ENCODE measurements at places on chromosomes 1 and 21.

DNA sequence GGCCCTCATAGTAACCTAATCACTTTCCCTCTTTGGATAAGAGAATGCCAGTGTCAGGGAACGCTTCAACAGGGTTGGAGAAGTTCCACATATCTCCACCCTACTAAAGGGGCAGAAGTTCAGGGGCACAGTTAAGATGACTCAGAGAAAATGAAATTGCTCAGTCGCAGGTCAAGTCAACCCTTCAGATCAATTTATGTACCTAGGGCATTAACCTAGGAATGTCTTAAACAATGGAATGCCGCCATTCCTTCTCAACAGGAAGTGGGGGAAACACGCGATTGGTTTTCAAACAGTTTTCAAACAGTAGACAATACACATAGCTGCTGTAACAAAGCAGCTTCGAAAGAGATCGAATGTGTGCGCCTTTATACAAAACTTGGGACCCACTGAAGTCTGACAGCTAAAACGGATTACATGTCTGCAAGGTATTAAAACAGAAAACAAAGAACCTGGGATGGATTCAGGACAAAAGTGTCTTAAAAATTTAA is 897 bp downstream of the SLC25A24 start:
- DNase-seq, result no peak

DNA sequence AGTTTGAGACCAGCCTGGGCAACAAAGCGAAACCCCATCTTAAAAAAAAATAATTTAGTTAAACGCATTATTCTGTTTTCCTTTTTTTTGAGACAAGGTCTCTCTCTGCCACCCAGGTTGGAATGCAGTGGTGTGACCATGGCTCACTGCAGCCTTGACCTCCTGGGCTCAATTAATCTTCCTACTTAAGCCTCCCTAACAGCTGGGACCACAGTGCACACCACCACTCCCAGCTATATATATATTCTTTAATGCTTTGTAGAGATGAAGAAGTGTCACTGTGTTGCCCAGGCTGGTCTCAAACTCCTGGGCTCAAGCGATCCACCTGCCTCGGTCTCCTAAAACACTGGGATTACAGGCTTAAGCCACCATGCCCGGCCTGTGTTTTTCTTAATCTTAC is 7.7 kb upstream of the KLF17 start:
- no peak for DNase-seq

GRCh38 chr1:29688471-29689365 is 452.4 kb downstream of the PTPRU start:
- no peak for DNase-seq

GRCh38 chr1:107622535-107622934 is 342.4 kb downstream of the VAV3 start:
- no peak for DNase-seq

DNA sequence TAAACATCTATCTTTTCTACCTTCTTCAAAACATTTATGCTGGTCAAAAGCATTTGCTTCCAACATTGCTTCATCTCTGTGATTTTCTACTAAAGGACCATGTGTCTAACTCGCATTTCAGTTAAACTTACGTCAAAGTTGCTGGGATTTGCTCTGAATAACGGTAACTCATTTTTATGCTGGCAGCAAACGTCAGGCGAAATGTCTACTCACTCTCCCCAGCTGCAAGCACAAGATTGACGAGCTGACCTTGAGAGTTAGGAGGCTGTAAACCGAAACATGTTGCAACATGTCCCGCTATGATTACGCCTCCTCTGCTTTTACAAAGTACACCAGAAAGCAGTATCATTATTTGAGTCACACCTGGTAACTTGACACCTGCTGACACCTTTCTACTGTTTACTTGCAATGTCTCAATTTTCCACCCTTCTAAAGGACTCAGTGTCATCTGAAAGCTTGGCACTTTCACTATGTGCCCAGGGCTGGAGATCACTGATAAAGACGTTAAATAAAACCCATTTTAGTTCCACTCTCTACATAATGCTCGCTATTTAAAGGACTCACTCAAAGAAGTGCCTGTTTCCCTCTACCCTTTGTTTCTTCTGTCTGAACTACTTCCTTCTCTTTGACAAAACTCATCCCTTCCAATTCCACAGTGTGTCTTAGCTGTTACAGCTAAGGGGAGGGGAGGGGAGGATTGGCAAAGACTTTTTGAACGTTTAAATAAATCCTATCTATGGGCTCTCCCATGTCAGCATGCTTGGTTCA is 111.9 kb downstream of the PTPN14 start:
- peak; percentile 78 for DNase-seq

- DNase-seq, result no peak
Observed at GRCh38 chr1:17618558-17619247, 79.2 kb downstream of the ARHGEF10L start.

DNA sequence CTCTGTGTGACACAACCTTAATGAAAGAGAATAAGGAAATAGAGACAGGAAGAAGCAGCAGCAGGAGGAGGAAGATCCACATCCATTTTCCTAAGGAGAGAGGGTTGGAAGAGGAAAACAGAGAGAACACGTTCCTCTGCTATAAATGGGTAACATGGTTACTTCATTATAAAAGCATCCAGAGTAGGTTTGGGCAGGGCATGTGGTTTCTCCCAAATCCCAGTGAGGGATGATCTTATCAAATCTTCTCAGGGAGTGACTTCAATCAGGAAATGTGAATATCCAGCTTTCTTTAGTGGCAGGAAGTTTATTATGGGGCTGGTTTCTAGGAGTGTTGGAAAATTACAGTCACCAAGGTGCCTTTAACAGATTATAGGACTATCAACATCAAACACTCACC is 11.1 kb downstream of the CYP2J2 start:
- DNase-seq, result no peak

GRCh38 chr1:153550827-153551500 is 1.9 kb upstream of the S100A3 start:
- DNase-seq, result no peak

- peak; percentile 98 for DNase-seq
Observed at GRCh38 chr1:175023043-175023921, at the start of gene MRPS14. Gene MRPS14, minus strand, starts transcription at chr1:175023425. Its CDS starts 17 bp downstream, at chr1:175023408.

GRCh38 chr1:200674838-200675587 is 5.3 kb upstream of the DDX59 start:
- DNase-seq, result no peak

GRCh38 chr21:26115305-26115704 is 55.3 kb downstream of the APP start:
- DNase-seq, result no peak

- DNase-seq, result no peak
Observed at GRCh38 chr1:205236951-205237475, 9.3 kb downstream of the TMCC2 start.

DNA sequence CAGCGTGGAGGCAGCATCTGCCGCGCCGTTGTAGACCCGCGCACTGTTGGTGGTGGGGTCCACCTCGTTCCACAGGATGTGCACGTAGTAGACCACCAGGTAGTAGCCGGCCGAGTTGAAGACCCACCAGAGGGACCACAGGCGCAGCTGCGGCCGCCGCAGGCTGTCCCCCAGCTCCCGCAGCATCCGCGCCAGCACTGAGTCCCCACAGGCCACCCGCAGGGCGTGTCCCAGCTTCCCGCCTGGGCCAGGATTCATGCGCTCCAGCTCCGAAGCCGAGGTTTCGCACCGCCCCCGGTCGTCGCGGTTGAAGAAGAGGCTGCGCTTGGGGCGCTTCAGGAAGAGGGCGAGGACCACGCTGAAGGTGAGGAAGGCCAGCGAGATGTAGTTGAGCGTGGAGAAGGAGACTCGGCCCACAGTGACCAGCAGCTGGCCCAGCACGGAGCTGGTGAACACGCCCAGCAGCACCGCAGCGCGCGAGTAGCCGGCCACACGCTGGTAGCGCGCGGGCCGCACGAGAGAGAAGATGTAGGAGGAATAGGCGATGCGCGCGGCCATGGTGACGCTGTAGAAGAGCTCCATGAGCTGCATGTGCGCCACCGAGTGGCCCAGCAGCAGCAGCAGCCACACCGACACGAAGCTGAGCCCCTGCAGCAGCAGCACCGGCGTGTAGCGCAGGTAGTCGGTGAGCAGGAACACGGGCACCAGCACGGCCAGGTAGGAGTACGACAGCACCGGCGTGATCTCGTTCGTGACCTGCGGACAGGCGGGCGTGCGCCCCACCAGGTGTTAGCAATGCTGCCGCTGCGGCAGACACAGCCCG is 10.6 kb downstream of the SLC19A1 start:
- DNase-seq, result peak; percentile 18

DNA sequence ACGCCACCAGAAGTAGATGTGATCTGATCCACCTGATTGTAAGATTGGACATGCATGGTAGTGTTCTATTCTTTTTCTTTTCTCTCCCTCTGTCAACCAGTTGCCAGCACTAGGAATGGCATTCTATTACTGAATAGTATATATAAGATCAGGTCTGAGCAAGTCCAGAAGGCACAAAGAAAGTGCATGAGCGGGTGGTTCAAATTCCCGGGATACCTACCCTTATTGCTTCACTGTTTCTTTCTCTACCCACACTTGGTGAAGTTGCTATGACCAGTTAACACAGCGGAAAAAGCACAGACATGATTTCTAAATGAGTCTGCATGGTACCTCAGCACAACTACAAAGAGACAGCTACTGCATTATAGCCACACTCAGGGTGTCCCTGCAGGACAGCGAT is 64.0 kb downstream of the SLC9A1 start:
- no peak for DNase-seq

DNA sequence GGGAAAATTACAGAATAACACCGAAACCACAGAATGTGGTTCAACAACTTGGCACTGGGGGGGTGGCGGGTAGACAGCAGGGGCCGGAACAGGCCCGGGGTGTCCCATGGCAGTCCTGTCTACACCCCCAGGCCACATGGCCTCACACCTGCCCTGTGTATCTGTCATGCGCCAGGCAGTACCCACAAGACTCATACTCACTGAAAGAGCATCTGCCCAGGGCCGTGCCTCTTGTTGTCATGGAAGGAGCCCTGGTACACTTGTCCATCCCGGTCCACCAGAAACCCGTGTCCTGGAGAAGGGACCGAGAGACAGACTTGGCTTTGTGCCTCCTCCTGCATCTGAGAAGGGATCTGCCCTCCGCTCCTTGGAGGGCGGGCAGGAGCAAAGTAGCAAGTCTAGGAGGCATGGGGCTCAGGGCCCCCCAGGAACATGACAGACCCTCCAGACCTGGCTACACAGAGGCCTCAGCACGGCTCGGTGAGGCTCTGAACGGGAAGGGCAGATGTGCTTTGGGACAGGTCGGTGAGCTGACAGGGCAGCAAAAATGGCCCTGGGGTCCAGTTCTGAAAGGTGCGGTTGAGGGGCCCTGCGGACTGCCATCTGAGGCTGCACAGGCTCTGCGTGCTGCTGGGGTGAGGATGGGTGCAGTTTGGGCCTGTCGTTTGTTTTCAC is 5.6 kb downstream of the MORN1 start:
- DNase-seq, result peak; percentile 19

- no peak for DNase-seq
Observed at GRCh38 chr1:94142583-94142982, 21.6 kb upstream of the ABCA4 start.

DNA sequence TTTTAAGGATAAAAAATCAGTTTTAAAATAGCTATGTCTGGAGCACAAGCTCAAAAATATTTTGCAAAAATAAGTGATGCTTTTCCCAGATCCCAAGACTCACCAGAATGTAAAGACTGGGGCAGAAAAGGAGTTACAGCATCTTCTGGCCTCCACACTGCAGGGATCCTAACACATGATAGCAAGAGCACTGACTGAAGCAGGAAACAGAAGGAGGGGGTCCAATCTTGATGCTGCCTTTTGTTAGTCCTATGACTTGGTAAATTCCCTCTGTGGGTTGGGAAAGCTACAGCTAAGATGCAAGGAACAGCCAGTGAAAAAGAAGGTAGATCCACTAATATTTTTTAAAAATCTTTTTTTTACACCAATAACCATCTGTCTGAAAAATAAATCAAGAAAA is 54.2 kb upstream of the TNR start:
- no peak for DNase-seq

GRCh38 chr1:193241132-193241827 is 54.9 kb upstream of the B3GALT2 start:
- no peak for DNase-seq

GRCh38 chr1:66940981-66941380 is 16.2 kb downstream of the MIER1 start:
- no peak for DNase-seq

DNA sequence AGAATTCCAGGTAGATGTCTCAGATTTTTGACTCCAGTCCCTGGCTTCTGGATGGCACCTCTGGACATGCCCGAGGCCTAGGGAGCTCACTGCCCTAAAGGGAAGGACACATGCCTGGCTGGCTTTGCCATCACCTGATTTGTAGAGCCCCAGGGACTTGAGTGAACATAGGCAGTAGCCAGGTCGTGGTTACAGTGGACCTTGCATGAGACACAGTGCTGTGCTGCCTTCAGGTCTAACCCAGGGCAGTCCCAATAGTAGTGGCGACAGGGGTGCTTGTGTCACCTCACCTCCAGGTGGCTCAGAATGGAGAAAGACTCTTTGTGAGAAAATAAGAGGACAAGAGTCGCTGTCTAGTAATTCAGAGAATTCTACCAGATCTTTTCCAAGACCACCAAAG is 166.7 kb downstream of the USP25 start:
- no peak for DNase-seq

Data from ovary (tissue), 10 donors.